NAMALWA (cell line): ENCODE measurements at places on chromosomes 5 and 9.
A peak's percentile ranks its signal among the peaks of the same experiment; 100 is the strongest.

GRCh38 chr5:2126512-2126911, 243.8 kb upstream of the IRX4 start:
- no peak for DNase-seq

GRCh38 chr9:9747787-9748186, 865.0 kb downstream of the PTPRD start:
- DNase-seq = no peak

DNA sequence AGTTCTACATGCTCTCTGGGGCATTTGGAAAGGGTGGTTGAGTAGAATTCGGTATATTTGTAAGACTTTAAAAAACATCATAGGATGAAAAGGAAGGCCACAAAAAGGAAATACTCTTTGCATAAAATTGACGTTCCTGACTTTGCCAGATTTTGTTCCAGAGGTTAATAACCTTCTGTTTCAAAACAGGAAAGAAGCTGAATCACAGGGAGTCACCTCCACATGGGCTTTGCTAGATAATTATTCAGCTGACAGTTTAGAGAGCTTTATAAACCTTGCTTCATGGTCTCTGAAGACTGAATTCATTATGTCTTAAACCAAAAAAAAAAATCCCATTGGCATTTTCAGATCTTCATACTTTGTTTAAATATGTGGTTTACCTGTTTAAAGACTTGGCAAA, 203.7 kb downstream of the SEMA6A start:
- no peak for DNase-seq

- no peak for DNase-seq
Observed at GRCh38 chr9:136748666-136749611, 614 bp upstream of the LCN6 start.

DNA sequence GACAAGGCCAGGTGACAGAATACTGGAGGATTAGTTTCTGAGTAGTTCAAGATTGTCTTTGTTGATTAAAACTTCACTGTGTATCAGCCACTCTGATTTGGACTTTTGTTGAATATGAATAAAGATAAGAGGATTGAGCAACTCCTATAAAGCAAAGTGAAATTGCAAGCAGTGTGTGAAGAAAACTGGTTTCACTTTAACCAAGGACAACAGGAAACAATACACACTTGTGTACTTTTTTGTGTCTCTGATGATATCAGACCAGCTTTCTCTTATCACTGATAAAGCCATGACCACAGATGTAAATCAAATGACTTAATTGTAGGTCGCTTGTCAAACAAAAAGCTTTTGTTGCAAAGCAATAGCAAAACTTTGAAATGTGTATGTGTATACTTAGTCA, 268.6 kb downstream of the FER start:
- no peak for DNase-seq

GRCh38 chr9:85004818-85005413, 335.4 kb downstream of the NTRK2 start:
- DNase-seq = no peak

DNA sequence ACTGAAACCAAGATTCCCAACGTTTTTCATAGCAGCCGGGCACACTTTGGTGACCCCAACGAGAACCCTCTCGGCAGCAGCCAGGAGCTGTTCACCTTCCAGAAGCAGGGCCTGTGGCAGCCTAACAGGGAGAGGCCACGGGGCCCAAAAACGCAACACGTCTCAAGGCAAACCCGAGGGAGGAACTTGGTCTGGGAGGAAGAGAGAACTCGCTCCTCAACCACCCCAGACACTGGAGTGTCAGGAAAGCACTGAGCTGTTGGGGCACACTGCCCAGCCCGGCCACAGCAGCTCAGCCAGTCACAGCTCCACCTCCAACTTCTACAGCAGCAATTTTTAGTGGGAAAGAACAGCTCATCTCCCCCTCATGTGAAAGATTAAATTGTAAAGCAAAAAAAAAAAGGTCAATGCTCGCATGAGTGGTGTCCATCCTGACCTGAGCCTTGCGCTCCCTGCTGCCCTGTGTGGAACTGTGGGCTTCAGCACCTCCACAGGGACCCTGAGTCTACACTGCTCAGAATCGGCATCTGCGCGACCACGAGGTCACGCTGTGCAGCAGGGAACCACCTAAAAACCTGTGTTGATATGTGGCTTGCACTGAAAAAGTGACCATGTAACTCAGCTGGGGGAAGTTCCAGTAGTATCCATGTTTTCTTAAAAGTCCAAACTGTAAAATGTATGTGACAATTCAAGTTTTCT, 55.0 kb downstream of the IPPK start:
- DNase-seq = no peak

GRCh38 chr5:52725808-52726207, 61.9 kb upstream of the ITGA1 start:
- no peak for DNase-seq

DNA sequence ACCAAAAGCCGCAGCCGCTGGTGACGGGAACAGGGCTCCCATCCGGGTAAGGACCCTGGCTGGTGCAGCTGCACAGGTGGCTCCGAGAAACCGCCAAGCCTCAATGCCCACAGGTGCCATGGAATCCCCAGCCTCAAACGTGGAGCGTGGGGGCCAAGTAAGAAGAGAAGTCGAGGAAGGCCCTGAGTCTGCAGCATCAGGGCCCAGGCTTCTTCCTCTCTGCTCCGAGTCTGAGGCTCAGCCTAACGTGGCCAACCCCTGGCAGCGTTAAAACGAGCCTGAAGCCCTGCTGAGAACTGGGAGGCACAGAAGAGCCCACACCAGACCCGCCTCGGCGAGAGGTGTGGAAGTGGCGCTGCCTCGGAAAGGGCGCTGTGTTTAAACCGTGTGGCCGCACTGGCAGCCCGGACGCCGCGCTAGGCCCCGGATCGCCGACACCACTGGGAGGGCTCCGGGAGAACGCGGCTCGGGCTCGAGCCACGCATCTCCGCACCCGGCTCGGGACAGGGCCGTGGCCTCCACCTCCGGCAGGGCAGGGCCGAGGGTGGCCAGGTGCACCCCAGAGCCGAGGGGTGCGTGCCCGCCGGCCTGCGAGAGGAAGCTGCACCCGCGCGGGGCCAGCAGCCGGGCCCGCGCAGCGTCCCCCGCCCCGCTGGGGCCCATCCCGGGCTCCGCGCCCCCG, 730 bp downstream of the ZMYND19 start:
- DNase-seq = peak; percentile 47

GRCh38 chr5:150544611-150545219, 36.8 kb downstream of the NDST1 start:
- DNase-seq = peak; percentile 89

DNA sequence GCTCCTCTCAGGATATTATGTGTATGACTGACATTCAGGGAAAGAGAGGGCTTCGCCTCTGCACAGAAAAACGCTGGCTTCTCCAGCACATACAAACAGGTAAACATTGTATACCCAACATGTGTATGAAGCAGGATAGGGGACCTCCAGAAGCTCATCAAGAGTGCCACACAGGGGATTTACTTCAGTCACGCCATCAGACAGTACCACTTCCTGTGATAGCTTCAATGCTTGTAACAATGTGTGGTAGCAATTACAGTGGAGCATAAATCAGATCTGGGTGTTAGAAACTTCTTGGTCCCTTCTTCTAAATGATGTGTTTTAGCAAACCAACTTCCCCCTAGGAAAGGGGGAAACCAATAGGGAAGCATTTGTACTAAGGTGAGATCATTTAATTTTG, 160.8 kb downstream of the TSSK1B start:
- DNase-seq = no peak

DNA sequence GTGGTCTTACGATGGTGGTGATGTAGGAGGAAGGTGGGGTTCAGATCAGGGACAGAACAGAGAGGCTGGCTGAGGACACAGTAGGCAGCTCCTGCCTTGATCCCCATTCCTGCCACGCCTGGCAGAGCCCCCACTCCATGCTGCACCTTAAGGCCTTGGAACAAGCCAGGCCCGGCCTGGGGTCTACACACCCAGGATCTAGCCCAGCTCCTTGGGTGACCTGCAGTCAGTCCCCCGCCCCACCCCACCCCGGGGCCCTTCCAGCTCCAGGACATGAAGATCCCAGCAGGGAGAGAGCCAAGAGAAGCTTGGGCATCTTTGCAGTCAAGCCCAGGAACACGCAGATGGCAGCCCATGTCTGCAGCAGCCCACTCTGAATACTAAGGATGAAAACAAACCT, 34.7 kb downstream of the WHRN start:
- no peak for DNase-seq

- DNase-seq = no peak
Observed at GRCh38 chr5:16976625-16977008, 40.5 kb upstream of the MYO10 start.

- no peak for DNase-seq
Observed at GRCh38 chr5:10704949-10705621, 55.9 kb downstream of the DAP start.

DNA sequence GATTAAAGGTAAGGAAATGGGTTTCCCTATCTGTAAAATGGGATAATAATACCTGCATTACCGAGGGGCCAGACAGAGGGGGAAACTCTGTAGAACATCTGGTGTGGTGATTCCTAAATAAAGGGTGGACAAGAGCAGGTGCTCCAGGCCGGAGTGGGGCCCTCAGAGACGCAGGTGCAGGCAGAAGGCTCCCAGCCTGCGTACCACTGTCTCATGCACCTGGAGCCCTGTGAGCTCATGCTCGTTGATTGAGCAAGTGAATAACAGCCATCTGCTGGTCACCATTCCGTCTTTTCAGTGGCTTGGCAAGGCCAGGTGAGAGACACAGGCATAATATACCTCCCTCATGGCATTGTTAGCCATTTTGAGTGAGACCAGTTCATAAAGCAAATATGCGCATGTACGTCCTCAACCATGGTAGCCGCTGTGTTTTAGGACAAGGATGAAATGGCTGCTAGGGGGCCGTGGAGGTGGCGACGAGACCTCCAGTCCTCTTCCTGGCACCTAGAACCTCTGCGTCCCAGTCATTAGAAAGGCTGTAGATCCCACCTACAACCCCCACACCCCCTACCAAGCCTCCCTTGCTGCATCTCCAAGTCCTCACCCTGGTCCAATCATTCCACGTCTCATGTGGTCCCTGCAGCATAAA, 198.0 kb upstream of the MVB12B start:
- peak; percentile 4 for DNase-seq

DNA sequence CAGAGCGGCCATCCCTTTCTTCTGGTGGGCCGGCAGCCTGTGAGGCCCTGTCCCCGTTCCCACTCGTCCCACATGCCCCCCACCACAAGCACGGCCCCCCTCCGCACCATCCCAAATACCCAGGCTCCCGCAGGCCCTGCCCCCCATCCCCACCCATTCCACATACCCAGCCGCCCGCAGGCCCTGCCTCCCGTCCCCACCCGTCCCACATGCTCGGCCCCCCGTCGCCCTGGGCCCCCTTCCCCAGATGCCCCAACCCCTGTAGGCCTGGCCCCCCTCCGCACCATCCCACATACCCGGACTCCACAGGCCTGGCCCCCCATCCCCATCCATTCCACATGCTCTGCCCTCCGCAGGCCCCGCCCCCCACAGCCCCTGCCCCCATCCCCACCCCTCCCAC, 11.5 kb downstream of the SLC6A19 start:
- DNase-seq = no peak

DNA sequence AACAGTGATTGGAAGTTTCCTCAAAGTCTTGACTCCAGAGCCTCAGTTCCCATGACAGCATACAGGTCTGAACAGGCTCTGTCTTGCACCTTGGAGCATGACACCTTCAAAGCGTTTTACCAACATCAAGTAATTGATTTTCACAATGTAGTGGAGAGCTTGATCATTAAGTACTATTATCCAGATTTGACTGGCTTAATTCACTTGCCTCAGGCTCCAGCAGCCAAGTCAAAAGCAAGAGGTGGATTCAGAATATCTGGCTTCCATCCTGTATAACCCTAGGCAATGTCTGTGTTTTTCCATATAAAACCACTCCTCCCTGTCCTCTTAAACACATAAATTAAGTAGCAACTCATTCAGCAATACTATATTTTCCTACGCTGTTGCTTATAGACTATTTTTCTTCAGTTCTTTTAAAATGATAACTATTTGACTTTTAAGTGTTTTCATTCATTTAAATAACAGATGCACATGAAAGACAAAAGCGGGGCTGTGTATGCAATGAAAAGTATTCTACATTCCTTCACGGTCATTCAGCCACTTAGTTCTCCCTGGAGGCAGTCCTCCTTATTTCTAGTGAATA, 150.8 kb upstream of the RANBP3L start:
- DNase-seq = no peak

DNA sequence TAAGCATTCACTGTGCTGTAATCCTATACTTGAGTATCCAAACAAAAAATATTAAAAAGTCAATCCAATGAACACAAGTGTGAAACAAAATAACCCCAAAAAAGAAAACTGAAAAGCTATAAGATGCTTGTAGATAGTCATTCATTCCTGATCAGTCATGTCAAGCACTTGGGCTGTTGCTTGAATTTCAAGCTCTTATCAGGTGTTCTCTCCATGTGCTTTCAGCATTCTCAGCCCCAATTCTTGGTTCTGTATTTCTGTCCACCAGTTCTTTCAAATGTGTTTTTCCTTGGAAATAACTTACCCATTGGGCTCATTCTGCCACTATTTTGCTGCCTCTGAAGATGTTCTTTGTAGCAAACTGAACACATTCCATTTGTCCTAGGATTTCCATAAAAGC, 4.7 kb downstream of the ZFAND5 start:
- DNase-seq = no peak

DNA sequence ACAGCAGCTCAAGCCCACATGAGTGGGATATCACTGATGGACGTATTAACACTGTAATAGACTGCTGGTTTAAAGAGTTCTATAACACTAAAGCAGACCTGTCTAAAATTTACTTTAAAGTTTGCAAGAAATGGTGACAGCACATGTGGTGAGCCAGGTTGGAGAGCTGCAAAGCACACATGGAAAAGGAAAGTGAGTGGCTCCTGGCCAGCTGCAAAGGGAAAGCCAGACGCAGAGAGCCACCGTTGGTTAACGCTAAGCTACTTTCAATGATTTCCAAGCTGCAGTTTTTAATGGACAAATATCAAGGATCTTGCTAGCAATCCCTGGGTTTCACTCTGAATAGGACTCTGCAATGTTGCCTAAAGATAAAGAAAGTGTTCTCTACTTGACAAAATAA, 89.9 kb downstream of the CTNND2 start:
- no peak for DNase-seq

DNA sequence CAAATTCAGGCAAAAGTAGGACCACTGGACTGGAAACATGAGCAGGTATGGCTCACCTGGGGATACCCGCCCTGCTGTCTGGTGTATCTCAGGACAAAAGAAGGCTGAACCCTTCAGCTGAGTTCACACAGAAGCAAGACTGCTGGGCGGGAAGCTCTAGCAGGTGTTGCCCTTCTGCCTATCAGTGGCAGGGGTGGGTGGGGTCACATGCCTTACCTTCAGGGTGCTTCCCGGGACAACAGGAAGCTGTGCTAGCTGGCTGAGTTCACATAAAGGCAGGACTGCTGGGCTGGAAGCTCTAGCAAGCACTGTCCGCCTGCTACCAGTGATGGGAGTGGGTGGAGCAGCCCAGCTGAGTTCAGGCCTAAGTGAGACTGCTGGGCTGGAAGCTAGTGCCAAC, 498.8 kb upstream of the ZNF608 start:
- no peak for DNase-seq

DNA sequence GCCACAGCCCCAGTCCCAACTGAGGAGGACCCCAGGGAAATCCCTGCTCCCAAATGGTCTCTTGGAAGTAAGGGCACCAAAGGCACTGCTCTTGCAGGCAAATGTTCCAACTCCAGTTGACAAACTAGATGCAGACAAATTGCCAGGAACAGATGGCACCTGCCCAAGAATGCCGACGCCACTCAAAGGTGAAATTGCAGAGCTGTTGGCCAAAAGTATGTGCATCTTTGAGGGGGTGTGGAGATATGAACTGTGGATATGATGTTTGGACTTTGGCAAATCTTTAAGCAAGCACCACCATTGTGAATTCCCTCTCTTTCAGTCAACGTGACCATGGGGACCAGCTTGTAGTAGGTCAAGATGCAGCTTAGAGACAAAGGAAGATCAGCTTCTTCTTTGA, 12.0 kb upstream of the CPLX2 start:
- DNase-seq = no peak

- DNase-seq = no peak
Observed at GRCh38 chr5:107831612-107832395, 161.1 kb upstream of the EFNA5 start.
